ENCODE measurements at places on chromosomes 16 and 17. TPM values are rescaled to one million over a fixed set of nuclear protein-coding genes. Genes with fewer than 3 reads are reported as not detected.

The ITGAL gene
- total RNA-seq = not detected

- DNase-seq = no peak
Measured at GRCh38 chr16:19116711-19117449, 3.1 kb downstream of the ITPRIPL2 start.

- DNase-seq = peak; percentile 63
Measured at GRCh38 chr17:17172001-17172939, 33.9 kb downstream of the PLD6 start.

- no peak for DNase-seq
Measured at GRCh38 chr17:82802075-82802780, 37.6 kb downstream of the ZNF750 start.

The SLC52A1 gene
- 0.17 TPM for total RNA-seq

DNA sequence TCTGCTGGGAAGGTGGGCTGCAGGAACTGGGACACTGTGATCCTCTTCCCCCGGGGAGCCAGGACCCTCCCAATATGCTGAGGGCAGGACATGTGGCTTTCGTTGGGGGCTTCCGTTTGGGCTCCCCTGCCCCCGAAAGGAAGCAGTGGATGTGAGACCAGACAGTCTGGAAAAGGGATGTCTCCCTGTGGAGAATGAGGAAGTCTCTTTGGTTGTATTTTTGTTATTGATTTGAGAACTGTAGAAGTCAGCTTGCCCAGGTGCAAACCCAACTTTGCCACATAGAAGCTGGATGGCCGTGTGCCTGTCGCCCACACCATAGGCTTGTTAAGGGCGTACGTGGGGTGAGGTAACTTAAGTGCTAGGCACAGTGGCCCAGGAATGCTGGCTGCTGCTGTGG is 18.8 kb downstream of the LLGL2 start:
- DNase-seq = no peak

DNA sequence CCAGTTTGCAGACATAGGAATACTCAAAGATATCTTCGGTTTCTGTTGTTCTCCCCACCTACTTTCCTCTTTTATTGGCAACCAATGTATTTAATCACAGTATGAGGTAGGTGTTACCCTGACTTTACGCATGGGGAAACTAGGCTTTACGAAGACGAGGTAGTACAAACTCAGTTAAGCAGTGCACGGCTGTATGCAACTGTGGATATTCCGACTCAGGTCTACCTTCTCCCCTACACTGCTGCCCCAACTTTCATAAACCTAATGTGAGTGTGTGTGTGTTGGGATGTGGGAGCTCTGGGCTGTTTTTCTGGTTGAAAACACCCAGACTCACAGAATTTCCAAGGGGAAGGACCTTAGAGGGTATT is 1.2 kb upstream of the GPT2 start:
- DNase-seq = no peak

DNA sequence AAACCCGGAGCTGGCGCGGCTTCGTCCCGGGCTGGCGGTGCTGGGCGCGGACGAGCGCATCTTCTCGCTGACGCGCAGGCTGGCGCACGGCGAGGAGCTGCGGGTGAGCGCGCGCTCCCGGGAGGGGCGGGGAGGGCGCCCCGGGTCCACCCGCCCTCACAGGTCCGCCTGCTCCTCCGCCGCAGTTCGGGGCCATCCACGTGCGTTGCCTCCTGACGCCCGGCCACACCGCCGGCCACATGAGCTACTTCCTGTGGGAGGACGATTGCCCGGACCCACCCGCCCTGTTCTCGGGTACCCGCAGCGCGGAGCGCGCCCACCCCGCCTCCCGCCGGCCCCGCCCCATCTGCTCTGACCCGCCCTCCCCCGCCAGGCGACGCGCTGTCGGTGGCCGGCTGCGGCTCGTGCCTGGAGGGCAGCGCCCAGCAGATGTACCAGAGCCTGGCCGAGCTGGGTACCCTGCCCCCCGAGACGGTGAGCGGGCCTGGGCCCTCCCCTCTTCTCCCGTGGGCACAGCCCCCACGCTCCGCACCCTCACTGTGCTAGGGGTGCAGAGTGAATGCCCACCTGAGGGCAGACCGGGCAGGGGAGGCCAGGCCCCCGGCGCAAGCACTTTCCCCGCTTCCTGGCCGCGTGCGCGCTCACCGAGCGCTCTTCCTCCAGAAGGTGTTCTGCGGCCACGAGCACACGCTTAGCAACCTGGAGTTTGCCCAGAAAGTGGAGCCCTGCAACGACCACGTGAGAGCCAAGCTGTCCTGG is 1.4 kb downstream of the HAGHL start:
- DNase-seq = peak; percentile 87

- DNase-seq = no peak
Measured at GRCh38 chr17:17506893-17507464, 10.8 kb upstream of the RASD1 start.

DNA sequence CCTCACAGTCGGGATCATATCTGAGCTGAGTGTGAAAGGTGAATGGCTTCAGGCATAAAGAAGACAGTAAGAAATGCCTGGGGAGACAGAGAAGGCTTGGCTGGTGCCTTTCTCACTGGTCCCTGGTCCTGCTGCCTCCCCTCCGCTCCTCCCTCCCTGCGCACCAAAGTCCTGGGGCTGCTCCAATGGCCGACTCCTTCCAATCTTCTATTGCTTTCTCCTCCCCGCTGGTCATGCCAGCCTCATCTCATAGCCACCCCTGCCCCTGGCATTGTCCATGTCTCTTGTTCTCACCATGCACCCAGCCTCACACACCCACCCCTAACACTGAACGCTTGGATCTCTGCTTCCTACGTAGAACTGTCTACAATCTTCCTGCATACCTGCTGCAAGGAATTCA is 18.0 kb downstream of the TLE7 start:
- DNase-seq = no peak

DNA sequence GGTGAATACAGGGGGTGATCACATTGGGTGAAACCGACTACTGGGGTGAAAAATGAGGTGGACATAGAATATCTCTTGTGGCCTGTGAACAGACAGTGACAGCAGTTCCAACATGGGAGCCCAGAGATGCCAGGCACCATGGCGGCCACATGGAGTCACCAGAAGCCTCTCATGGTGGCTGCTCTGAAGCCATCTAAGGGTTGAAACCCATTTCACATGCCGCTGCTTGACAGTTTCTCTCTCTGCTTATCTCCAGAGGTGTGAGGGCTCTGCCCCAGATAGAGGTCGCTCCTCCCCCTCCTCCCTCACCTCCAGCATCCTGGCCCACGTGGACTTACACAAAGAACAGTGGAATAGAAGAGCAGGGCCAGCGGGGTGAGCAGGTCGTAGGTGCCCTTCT is 37.9 kb upstream of the PIK3R6 start:
- DNase-seq = no peak

GRCh38 chr16:87329436-87330256 is 12.5 kb upstream of the C16orf95 start:
- DNase-seq = no peak

DNA sequence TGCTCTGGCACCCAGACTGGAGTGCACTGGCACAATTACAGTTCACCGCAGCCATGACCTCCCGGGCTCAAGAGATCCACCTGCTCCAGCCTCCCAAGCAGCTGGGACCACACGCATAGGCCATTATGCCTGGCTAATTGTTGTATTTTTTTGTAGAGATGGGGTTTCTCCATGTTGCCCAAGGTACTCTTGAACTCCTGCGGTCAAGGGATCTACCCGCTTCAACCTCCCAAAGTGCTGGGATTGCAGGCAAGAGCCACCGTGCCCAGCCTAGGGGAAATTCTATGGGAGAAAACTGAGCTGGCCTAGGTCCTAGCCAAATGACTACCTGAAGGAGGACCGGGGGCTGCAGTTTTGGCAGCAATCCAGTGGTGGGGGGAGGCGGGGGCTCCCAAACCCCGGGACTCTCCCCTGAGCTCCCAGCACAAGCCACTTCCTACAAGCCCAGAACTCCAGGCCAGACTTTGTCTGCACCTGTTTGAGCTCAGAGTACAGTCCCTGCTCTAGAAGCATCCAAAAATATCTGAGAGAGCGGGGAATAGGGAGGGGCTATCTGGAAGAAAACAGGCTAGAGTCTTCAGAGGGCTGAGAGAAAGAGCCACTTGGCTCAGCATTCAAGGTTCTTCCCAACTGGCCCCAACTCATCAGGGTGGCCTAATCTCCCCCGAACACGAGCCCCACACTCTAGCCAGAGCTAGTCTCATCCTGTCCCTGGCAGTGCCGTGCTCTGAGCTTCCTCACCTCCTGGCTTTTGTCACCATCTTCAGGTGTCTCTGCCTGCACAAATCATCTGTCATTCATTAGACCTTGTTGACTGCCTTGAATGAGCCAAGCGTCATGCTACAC is 9.1 kb downstream of the SRL start:
- DNase-seq = no peak

The CTRB1 gene
- total RNA-seq = not detected

- DNase-seq = no peak
Measured at GRCh38 chr17:60598001-60598736, 1.8 kb upstream of the PPM1D start.

The PRDM7 gene
- total RNA-seq = not detected

GRCh38 chr17:64402469-64402868 is 11.8 kb upstream of the PECAM1 start:
- no peak for DNase-seq

- DNase-seq = no peak
Measured at GRCh38 chr17:12691173-12691572, 25.5 kb downstream of the MYOCD start.

All from H9 (cell line).